Caki2 (cell line): ENCODE measurements at places on chromosomes 2 and 18. TPM values are rescaled to one million over a fixed set of nuclear protein-coding genes. Genes with fewer than 3 reads are reported as not detected.

The CTNNA2 gene
- 0.09 TPM in 1 of 2 replicates, not detected in the other for total RNA-seq

The UNC80 gene
- 0.03 TPM in 1 of 2 replicates, not detected in the other for total RNA-seq

The SH3RF3 gene
- 0.20 and 0.49 TPM in 2 replicates for total RNA-seq

The PCBP1 gene
- 127 and 135 TPM in 2 replicates for total RNA-seq

The FABP1 gene
- not detected in 2 replicates for total RNA-seq

The KYNU gene
- total RNA-seq, result 132 and 187 TPM in 2 replicates

The SKOR2 gene
- not detected in 2 replicates for total RNA-seq

The FKBP1B gene
- total RNA-seq, result 8.2 and 12.5 TPM in 2 replicates

The SLC35G4 gene
- not detected in 2 replicates for total RNA-seq

The NT5DC4 gene
- total RNA-seq, result not detected in 2 replicates

- DNase-seq, result no peak
These were observed 195.5 kb upstream of the RAB12 start for GRCh38 chr18:8413751-8414150.

DNA sequence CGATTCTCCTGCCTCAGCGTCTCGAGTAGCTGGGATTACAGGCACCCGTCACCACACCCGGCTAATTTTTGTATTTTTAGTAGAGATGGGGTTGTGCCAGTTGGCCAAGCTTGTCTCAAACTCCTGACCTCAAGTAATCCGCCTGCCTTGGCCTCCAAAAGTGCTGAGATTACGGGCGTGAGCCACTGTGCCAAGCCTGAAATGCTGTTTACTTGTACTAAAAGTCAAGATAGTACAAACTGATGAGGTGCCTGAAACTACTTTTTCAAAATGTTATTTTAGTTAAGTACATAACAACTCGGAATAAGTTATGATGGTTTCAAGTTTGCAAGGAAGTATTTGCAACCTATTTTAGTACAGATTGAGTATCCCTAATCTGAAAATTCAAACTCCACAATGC is 85.7 kb downstream of the CEP192 start:
- DNase-seq, result no peak

- peak; percentile 14 for DNase-seq
These were observed 3.6 kb upstream of the OTOS start for GRCh38 chr2:240143801-240144648.

DNA sequence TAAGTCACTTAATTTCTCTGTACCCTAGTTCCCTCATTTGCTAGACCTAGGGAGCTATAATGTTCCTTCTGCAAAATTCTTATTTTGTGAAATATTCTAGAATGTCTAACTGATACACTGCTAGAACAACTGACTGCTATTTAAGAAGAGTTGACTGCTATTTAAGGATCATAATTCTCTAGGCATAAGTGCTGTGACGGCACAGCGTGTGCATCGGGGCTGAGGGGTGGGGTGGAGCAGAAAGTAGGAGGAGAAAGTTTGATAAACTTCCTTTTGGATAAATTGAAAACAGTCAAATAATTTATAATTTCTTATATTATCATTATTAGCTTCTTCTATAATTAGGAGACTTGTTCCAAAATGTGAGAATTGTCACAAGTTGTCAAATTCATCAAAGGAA is 10.4 kb upstream of the ACTR3 start:
- DNase-seq, result no peak

DNA sequence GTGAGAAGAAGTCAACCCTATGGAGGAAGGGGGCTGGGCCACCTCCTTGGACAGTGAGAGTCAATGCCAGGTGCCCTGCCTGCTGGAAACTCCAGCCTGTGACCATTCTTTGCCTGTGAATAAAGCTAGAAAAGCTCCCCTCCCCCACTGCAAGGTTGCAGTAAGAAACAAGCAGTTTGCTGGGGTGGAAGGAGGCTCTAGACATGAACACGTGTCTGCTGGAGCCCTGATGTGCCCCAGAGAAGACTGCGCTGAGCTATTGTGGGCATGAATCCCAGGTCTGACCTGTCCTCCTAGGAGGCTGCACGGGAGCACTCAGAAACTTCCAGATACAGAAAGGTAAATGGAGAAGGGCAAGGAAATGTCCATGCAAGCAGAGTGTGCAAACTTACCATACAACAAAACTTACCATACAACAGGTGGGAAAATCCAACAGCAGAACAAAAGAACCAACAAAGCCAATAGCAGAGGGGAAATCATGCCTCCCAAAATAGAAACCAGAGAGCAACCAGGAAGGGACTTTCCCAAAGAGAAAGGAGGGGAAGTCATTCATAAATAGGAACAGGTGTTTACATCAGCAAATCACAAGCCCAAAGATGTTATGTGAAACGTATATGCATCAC is 278.7 kb downstream of the BCL2 start:
- DNase-seq, result no peak

DNA sequence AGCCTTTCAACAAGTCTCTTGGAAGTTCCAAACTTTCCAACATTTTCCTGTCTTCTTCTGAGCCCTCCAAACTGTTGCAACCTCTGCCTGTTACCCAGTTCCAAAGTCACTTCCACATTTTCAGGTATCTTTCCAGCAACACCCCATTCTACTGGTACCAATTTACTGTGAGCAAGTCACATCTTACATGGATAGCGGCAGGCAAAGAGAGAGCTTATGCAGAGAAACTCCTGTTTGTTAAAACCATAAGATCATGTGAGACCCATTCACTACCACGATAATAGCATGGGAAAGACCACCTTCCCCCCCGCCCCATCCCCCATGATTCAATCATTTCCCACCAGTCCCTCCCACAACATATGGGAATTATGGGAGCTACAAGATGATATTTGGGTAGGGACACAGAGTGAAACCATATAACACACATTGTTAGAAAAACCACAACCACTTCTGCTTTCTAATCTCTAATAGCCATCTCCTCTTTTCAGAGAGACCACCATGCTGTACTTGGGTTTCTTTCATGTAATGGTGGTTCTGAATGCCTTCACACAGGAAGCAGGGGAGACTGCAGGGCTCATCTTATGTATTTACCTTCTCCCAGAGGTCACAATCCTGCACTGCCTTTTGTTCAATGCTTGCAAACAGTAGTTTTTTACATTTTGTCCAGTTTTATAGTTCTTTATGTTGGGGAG is 46.0 kb upstream of the CALCRL start:
- DNase-seq, result no peak

DNA sequence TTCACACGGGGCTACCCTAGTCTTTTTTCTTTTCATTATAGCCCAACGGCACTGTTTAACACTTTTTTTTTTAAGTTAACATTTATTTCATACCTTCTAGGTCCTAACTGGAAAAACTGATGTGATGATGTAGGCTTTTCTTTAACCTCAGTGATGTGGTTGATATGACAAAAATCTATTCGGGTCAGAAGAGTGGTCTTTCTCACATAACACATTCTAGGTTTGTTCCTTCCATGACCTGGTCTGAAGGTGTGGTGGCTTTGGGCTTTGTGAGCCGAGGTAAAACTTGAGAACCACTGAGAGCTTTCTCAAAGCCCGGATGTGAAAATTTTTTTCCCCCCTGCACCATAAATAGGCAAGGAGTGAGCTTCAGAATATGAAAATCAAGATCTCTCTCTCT is 44.2 kb downstream of the GPD2 start:
- no peak for DNase-seq

DNA sequence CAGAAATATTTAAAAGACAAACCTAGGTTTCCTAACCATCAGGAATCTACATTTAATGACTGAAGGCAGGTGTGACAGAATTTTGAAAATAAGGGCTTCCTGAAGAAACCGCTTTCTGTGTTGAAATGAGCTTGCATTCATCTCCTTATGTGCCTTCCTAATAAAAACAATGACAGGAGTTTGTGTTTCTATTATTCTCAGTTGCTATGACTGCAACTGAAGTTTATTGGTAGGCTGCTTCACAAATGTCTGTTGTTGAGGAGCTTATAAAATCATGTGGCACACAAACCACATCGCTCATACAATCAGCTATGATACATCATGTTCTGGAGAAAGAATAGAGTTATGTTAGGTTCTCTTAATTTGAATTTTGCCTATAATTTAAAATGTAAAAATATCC is 362.7 kb upstream of the SLC8A1 start:
- DNase-seq, result no peak

DNA sequence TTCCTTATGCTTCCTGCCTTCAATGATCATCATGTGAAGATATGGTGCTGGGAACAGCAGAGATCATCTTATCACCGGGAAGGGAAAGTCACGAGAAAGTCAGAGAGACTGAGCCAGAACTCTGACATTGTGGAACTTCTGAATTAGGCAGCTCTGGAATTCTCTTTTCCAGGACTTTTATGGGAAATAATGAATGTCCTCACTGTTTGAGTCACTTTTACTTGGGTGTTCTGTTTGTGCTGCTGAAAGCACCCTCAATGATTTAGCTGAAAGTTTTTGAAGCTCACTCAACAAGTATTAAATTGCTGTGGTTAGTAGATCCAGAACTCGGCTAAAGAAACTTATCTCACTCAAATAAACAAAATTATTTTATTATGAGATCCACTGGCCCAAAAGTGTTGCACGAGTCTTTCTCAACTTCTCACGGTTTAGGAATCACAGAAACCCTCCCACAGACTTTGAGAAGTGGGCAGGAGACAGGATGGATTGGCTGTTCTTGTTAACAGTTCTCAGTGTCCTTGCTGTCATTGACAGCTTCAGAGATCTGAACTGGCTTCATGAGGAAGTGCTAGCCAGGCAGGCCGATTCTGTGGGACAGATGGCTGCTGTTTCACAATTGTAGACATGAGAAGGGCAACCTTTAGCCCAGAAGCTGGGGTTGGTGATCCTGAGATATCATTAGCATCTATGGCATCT is 26.4 kb upstream of the ATRAID start:
- no peak for DNase-seq

GRCh38 chr2:27390822-27391679 is 10.5 kb upstream of the ZNF513 start:
- no peak for DNase-seq

- DNase-seq, result no peak
These were observed 41.0 kb upstream of the TAF4B start for GRCh38 chr18:26185267-26185666.

- DNase-seq, result no peak
These were observed 48.7 kb downstream of the EHD3 start for GRCh38 chr2:31282634-31283033.

DNA sequence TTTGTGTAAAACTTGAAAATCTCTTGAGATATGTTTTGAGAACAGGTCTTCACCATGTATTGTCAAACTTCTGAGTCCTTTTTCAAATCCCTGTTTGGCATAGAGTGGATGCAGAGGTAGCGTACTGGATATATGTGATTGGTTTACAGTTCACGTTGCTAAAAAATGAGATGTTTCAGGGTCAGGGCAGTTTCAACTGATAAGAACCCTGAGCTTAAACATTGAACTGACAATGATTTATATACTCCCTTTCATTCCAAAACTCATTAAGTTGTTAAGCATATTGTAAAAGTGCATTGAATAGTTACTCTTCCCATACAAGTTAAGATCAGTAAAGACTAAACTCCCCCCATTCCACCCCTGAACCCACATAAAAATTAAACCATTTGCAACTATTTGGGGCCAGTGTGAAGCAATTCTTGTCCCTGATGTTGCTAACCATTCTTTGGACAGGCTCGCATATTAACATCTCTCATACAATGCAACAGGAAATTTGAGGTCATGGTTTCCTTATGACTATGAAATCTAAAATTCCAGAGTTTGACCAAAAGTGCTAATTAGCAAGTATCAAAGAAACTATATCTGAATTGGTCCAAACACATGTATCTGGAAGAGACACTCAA is 470.9 kb upstream of the ACVR2A start:
- no peak for DNase-seq

DNA sequence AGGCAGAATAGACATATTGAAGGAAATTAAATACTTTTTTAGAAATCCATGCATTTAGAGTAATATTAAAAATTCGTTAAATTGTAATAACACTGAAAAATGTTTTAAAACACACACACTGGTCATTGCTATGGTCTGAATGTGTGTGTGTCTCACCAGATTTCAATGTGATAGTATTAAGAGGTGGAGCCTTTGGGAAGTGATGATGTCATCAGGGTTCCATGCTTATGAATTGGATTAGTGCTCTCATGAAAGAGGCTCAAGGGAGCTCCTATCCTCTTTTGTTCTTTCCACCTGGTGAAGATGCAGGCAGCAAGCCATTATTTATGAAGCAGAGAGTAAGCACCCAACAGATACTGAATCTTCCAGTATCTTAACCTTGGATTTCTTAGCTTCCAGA is 441.8 kb downstream of the CDH2 start:
- DNase-seq, result no peak

- peak; percentile 30 for DNase-seq
These were observed 981 bp upstream of the SF3B1 start for GRCh38 chr2:197435598-197436420.

DNA sequence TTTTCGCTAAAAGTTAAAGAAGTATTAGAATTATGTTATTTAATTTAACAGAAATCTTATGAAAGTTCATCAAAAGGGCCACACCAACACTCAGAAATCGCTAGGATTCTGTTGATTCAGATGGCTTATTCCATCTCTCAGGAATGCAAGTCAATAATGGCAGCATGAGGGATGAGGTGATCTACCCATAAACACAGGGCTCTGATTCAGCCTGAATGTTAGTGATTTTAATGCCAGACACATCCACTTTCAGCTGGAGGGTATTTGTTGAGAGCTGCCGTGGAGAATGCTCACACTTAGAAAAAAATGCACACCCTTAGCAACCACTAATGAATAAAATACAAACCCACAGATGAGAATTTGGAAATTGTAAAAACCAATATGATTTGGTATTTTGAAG is 173.3 kb upstream of the ERBB4 start:
- DNase-seq, result peak; percentile 13

DNA sequence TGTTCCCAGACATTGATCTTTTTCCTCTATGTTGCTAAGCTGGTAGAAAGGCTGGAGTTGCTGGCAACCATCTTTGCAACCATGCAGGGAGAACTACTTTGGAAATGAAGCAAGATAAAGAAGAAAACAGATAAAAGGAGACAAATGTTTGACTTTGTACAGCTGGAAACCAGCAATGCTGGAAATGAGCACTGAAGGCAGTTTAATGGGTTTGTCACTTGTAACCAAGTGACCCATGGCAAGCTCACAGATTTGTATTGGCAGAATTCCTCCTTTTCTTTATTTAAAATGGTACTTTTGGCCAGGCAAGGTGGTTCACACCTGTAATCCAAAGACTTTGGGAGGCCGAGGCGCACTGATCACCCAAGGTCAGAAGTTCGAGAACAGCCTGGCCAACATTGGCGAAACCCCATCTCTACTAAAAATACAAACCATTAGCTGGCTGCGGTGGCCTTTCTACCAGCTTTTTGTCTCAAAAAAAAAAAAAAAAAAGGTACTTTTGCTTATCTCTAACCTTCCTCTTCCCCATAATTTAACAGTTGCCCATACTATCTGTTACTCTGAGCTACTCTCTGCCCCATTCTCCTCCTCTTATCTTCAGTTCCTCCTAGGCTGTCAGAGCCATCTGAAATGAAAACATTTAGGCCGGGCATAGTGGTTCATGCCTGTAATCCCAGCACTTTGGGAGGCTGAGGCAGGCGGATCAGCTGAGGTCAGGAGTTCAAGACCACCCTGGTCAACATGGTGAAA is 2.0 kb upstream of the BOLA3 start:
- DNase-seq, result no peak

- no peak for DNase-seq
These were observed 67.6 kb downstream of the MIB1 start for GRCh38 chr18:21808185-21808584.

DNA sequence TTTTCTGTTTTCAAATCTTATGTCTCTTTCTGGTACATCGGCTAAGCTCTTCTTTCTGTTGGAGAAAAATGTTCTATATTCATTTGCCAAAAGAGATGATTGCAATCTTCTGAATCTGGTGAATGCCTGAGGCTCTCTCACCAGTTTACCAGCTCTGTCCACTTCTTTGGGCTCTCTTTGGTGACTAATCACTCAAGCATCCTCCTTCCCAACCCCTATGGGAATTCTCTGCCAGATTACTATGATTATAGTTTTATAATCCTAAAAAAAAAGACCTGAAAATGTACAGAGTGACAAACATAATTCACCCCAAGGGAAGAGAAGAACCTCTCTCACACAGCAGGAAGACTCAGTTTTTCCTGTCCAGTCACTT is 187.3 kb downstream of the CAMKMT start:
- DNase-seq, result peak; percentile 8
